CD4-positive, alpha-beta memory T cell (primary cell): ENCODE measurements at places on chromosomes 1 and 21.

GRCh38 chr1:39663559-39663958 is 8.3 kb downstream of the NT5C1A start:
- DNase-seq: no peak

GRCh38 chr1:220732137-220732536 is 16.0 kb upstream of the MTARC2 start:
- no peak for DNase-seq

DNA sequence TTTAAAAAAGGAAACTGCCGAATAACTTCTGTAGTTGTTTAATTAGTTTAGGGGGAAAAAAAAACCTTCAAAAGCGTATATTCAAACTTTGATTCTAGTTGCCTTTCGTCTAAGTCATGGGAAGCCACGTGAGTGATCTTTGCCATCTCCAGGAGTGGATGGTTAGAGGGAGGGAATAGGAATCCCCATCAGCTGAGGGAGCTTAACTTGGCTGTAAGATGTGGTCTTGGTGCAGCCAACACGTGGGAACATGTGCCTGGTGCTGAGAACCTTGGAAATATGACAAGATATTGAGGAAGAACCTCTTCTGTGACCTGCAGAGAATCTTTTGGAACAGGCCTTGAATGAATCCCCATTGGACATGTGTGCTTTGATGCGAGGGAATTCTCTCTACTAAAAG is 1.7 kb downstream of the BACE2 start:
- no peak for DNase-seq

DNA sequence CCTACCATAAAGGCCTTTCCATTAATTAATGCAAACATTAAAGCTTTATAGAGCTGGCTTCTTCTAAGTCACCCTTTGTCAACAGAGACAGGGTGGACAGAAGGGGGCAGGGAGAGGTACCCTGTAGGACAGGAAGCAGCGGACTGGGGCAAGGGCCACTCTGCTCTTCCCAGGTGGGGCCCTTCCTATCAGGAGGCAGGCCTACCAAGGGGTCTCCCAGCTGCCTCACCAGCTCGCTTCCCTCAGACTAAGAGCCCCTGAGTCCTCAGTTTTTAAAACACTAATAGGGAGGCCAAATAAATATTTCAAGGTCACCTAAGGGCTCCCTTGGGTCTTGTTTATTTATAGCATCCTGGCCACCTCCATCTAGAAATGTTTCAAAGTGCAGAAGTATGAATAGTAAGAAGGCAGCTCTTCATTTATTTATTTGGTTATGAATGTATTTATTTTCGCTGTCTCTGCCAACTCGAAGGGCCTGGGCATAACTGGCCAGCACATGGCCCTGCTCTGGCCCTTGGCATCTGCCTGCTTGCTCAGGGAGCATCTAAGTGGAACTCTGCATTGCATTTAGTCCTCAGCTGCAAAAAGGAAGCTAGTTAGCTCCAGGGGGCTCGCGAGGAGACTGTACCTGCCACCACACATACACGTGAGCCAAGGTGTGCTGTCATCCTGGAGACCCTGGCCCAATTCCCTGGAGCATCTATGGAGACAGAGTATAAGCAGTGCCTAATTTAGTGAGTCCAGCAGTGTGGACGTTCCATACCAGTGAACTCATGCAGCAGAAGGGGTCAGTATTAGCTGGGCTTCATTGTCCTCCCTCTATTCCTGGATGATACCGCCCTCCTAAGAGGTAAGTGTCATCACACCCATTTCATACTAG is 395.1 kb upstream of the VAMP3 start:
- no peak for DNase-seq

- no peak for DNase-seq
These were observed 7.1 kb upstream of the SSBP3 start for GRCh38 chr1:54413295-54413694.

GRCh38 chr1:42745851-42746250 is 5.8 kb upstream of the CLDN19 start:
- no peak for DNase-seq

DNA sequence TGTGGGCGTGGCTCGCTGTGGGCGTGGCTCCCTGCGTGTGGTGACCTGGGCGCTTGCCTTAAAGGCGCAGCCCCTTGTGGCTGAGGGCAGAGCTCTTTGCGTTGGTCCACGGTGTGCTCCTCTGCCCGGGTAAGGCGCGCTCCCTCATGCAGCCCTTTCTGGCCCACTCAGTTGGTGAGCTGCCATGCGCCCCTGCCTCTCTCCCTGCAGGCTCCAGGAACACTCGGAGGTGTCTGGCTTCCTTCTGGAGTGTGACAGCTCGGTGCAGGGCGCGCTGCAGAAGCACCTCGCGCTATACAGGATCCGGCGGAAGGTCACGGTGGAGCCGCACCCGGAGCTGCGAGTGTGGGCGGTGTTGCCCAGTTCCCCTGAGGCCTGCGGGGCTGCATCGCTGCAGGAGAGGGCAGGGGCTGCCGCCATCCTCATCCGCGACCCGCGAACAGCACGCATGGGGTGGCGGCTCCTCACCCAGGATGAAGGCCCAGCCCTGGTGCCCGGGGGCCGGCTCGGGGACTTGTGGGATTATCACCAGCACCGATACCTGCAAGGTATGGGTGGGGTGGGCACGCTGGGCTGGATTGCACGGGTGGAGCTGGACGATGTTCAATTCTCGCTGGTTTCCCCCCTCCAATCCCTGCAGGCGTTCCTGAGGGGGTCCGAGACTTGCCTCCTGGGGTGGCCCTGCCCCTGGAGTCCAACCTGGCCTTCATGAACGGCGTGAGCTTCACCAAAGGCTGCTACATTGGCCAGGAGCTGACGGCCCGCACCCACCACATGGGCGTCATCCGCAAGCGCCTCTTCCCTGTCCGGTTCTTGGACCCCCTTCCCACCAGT is 9.1 kb downstream of the IBA57 start:
- peak; percentile 41 for DNase-seq

GRCh38 chr1:25064465-25065240 is 134.6 kb upstream of the RUNX3 start:
- peak; percentile 8 for DNase-seq

- DNase-seq: no peak
These were observed 277.0 kb downstream of the DISC1 start for GRCh38 chr1:231903586-231904081.

DNA sequence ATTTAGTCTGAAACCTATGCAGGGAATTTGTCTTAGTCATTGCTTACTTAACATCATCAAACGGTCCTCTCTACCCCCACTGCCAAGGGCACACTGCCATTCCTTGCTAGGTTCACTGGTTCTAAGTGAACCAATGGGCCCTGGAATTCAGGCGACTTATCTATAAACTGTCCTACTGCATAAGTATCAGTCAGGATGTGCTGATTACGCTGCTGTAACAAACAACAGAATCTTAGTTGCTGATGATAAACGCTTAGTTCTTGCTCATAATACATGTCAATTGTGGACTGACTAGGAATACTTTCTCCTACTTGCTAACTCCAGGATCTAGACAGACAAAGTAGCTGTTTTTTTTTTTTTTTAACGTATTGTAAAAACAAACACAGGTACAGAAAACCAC is 136.1 kb downstream of the PRDM2 start:
- DNase-seq: no peak

DNA sequence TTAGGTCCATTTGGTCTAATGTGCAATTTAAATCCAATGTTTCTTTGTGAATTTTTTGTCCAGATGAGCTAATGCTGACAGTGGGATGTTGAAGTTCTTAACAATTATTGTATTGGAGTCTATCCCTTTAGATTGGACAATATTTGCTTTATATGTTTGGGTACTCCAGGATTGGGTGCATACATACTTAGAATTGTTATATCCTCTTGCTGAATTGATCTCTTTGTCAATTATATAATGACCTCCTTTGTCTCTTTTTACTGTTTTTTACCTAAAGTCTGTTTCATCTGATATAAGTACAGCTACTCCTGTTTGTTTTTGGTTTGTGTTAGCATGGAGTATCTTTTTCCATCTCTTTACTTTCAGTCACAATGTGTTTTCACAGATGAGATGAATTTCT is 22.2 kb downstream of the CD55 start:
- DNase-seq: no peak

DNA sequence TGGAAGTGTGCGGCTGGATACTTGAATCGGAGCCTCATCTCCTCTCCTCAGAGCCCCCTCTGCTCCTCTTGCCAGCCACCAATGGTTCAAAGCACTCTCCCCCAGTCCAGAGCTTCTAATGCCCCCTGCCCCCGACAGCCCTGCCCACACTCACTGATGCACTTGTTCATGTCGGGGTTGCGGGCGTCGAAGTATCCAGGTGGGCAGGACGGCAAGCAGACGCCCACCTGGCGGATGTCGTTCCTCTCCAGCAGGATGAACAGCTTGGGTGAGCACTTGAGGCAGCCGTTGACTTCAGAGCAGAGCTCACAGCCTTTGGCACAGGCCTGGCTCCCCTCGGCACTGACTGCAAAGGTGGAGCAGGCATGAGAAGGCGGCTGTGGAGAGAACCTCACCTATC is 18.4 kb downstream of the RSPO1 start:
- DNase-seq: no peak

DNA sequence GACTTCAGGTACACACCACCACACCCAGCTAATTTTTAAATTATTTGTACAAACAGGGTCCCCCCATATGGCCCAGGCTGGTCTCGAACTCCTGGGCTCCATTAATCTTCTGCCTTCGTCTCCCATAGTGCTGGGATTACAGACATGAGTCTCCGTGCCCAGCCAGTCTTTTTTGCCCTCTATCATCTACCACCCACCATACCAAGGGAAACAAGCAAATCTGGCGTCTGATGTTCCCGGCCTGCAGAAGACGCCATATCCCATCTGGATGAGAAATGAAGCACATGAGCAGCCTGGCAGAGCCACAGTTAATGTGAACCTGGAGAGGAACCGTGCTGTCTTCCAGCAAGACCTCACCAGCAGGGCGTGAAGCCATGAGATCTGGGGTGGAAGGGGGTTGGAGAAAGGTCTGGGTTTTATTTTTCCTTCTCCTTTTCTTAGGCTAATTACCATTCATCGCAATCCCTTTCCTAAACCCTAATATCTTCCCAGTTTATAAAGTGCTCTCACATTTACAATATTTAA is 1.8 kb upstream of the PRELP start:
- no peak for DNase-seq

DNA sequence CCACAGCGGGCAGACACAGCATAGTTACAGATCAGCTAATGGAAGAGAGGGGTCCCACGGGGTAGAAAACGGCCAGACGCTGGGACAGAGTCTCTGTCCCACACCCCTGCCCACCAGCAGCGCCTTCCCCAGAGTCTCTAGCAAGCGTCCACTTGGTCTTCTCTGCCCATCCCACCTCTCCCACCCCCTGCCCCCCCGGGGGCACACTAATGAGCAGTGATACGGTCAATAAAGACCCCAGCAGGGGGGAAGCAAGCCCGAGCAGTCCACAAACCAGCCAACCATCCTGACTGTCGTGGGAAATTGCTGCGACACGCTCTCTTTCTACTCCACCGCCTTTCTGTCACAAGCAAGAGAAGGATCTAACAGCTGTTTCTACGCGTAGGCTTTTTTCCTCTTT is 374.7 kb downstream of the NPHP4 start:
- DNase-seq: no peak

- DNase-seq: no peak
These were observed 146.6 kb downstream of the CNIH3 start for GRCh38 chr1:224762701-224763100.

DNA sequence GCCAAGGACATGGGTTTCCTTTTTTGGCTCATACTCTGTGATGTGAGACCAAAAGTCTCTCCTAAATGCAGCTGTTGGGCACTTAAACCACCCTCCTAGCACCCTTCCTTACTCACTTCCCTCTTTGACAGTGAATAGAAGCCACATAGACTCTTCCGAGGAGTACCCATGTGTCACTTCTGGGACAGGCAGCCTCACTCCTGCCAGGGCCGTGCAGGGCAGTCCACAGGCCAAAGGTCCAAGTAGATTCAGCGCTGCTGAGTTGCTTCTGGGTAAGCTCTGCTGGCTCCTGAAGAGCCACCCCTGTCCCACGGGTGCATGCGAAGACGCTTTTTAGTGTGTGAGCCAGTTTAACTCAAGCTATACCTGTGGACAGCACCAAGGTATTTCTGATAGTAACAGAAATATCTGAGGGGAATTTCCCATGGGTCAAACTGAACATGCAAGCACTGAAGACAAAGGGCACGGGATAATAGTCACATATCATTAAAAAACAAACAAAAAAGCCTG is 36.8 kb upstream of the BMP8B start:
- no peak for DNase-seq

- no peak for DNase-seq
These were observed 11.2 kb downstream of the TSEN15 start for GRCh38 chr1:184062640-184063286.

- DNase-seq: no peak
These were observed 35.2 kb downstream of the SPEN start for GRCh38 chr1:15882665-15883064.

- no peak for DNase-seq
These were observed 20.4 kb downstream of the MYSM1 start for GRCh38 chr1:58679463-58679862.

- no peak for DNase-seq
These were observed 335.8 kb downstream of the CAMTA1 start for GRCh38 chr1:7120863-7121621.

- no peak for DNase-seq
These were observed 167.3 kb upstream of the C8B start for GRCh38 chr1:57132993-57133622.

GRCh38 chr1:59046730-59047157 is 250.2 kb upstream of the FGGY start:
- DNase-seq: peak; percentile 44

DNA sequence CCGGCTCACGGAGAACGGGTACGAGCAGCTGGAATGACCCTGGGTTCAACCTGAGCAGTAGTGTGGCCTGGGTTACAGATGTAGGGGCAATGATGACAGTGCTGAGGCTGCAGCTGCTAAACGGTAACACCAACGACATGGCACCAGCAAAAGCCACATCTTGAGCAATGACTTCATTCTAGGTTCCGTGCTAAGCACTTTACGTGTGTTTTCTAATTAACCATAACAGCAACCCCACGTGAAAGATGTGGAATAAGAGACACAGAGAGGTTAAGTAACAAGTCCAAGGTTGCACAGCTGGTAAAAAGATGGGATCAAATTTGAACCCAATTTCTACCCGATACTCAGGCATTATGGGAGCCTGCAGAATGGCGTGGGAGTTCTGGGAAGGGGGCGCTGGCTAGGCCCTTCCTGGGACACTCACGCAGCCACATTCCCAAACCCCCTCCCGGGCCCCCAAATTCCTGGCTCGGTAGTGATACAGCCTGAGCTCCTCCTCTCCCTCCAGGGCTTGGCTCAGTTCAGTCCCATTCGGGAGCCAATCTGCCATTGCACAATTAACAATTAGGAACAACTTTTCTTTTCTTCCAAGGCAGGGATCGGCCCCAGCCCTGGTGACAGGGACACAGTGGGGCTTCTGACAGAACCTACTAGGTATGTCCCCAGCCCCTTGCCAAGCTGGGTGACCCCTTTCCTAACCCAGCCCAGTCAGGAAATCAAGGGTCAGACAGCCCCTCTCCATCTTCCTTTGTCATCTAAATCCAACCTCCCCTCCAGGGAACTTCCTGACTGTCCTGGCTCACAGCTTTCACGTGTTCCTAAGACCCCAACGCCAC is 23.8 kb upstream of the ECE1 start:
- no peak for DNase-seq
